ENCODE measurements at places on chromosomes 2 and 18. TPM values are rescaled to one million over a fixed set of nuclear protein-coding genes. Genes with fewer than 3 reads are reported as not detected.

The PLEKHH2 gene
- 31.6 TPM for total RNA-seq

The TLX2 gene
- not detected for total RNA-seq

DNA sequence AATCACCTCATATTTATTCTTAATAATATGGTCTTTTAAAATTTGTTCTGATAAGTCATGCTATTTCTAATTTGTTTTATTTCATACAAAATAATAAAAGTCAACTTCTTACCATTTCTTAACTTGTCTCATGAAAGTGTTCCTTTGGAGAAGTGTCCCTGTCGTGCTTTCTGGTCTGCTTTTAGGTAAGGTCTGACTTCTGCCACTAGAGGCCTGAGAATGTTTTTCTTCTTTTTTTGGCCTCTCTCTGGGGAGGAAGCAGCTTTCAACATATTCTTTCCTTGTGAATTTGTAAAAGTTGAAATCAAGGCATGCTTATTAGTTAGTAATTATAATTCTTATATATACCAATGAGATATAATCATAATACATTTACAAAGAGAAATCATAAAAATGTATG is 39.4 kb downstream of the MAP2 start:
- DNase-seq: no peak

DNA sequence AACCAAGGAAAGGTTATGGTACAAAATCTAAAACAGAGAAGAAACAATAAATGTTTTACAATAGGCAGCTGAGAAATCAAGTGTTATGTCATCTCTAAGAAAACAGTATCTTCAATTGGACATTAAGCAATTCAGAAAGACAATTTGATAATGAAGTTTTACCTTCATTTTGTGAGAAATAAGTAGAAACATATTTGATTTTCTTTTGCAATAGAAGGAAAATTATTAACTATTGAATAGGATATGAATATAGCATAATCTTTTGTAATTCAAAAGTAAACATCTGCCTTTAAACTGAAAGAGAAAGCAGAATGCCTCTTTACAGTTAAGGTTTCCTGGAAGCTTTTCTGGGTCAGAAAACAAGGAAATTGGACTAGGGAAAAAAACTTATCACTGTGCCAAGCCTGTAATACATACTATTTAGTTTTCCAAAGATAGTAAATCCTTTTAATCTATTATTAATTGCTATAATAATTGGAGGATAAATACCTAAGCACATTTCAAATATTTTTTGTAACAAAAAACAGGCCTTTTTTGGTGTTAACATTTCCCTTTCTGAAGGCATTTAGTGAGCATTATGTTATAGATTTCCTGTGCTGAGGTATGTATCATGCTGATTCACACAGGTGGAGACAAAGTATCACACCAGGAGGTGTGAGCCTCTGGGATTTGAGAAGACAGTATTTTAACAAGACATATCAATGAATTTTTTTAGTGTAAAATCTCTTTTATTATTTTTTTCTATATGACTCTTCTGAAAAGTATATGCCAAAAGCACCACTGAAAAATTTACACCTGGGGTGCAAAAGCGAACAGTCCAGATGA is 947.0 kb upstream of the CDH2 start:
- no peak for DNase-seq

GRCh38 chr18:26448714-26449159 is 99.6 kb downstream of the KCTD1 start:
- no peak for DNase-seq

- DNase-seq: no peak
These were observed 35.4 kb upstream of the REEP1 start for GRCh38 chr2:86372641-86373502.

DNA sequence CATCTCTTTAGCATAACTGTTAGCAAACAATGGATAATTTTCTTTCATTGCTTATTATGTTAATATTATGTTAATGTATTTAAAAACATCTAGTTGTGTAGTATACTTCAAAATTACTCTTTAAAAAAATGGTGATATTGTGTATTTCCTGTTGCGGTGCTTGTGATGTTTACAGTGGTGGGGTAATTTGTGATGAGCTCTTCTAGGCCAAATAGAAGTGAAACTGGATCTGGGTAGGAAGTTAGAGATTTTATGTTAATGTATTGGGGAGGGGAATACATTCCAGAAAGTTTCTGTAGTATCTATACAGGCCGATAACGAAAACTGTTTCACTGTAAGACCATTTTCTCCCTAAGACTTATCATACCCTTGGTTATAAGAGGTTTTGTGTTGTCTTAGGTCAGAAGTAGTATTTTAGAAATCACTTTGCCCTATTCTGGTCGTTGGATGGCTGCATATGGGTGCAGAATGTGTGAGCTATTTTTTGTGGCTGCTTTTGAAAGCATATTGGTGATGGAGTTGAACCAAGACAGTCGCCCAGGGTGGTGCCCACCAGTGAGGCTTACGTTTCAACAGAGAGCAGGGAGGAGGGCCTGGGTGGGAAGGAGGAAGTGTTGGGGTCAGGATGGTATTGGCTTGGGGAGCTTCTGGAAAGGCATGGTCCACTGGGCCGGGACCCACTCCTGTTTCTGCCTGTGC is 5.8 kb downstream of the TSHZ1 start:
- no peak for DNase-seq

GRCh38 chr2:134933732-134934131 is 15.1 kb downstream of the CCNT2 start:
- no peak for DNase-seq

- no peak for DNase-seq
These were observed 216.1 kb downstream of the ETAA1 start for GRCh38 chr2:67613227-67613626.

DNA sequence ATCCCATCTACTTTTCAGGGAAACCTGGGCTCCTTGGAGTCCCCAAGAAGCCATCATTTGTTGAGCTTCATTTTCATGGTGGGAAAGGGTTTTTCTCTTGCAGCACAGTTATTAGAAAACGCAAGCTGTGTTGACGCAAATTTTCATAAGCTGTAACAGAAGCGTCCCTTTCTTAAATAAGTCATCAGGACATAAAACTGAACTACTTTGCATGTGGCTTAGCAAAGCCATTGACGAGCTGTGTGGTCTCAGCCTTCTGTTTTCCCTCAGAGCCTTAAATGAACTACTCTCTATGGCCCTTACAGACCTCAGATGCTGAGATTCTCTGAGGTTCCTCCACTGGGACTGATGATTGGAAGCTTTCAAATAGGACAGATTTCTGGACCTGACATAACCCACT is 85.1 kb downstream of the ARL4C start:
- no peak for DNase-seq

DNA sequence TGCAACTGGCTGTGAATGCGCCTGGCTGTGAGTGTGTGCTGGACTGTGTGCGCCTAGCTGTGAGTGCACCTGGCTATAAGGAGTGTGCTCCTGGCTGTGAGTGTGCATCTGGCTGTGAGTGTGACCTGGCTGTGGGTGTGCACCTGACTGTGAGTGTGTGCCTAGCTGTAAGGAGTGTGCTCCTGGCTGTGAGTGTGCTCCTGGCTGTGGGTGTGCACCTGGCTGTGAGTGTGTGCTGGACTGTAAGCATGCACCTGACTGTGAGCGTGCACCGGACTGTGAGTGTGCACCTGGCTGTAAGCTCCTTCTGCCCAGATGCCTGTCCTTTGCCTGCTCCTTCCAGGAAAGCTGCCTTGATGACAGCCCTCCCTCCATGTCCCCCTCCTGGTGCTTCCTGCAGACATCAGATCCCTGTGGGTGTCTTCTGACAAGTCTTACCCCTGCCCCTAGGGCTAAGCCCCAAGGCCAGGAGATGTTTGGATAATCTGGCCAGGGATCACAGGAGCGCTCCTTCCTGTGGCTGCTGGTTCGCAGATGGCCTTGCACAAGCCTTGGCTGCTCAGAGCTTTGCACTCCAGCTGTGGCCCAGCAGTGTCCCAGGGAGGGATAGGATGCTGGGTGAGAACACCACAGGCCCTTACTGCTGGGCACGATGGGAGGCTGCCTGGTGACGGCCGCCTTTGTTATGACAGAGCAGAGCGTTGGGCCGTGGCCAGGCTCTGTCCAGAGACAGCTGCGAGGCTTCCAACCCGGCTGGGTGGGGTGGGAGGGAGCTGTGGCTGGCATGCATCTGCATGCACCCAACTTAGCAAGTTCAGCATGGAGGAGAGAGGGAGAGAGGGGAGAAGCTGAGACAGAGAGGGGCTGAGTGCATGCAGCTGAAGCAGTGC is 89.9 kb downstream of the GLI2 start:
- DNase-seq: peak; percentile 40

The ITGA4 gene
- total RNA-seq: 8.2 TPM

DNA sequence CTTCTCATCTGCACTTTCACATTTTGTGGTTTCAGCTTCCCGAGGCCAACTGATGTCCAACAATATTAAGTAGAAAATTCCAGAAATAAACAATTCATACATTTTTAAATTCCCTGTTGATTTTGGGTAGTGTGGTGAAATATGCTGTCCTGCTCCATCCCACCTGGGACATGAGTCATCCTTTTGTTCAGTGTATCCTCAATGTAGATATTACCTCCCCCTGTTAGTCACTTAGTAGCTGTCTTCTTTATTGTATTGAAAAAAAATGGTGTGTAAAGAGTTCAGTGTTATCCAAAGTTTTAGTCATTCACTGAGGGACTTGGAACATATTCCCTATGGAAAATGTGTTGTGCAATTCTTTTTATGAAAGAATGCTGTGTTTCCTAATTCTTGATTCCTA is 348.1 kb downstream of the SOCS6 start:
- DNase-seq: no peak

- no peak for DNase-seq
These were observed 1.3 kb upstream of the RSAD2 start for GRCh38 chr2:6876309-6876708.

The NR4A2 gene
- 2.1 TPM for total RNA-seq

GRCh38 chr2:58081000-58081399 is 34.4 kb downstream of the VRK2 start:
- DNase-seq: no peak

DNA sequence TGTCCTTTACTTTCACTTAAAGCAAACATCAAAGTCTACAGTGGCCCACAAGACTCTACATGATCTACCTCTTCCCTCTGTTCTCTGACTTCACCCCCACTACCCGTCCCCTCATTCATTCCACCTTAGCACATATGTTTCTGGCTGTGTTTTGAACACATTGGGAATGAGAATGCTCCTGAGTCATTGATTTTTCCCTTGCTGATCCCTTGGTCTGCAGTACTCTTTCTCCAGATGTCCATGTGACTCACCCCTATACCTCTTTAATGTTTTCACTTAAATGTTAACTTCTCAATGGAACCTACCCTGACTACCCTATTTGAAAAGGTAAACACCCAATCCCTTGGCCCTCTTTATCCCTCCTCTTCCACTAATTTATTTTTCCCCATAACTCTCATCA is 30.7 kb upstream of the FRZB start:
- no peak for DNase-seq

- no peak for DNase-seq
These were observed 69.0 kb upstream of the DLGAP1 start for GRCh38 chr18:4524096-4524495.

DNA sequence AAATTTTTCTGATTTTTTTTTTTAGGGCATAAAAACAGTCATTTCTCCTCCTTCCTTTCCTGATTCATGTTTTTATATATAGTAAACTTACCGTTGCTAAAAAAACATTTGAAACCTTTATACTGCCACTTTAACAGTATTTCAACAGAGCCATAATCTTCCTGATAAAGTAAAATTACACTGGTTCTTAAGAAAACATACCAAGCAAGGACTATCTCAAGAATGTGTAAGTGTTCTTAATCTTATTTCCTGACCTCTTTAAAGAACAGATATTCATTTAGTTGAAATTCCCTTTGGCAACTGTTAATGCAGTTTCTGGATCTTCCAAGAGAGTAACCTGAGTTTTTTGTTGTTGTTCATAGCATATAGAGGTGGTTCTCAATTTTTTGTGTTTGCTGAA is 26.6 kb upstream of the COLEC12 start:
- DNase-seq: no peak

GRCh38 chr2:235606004-235606715 is 112.3 kb downstream of the AGAP1 start:
- no peak for DNase-seq

GRCh38 chr2:178825183-178825582 is 18.0 kb upstream of the TTN start:
- no peak for DNase-seq

GRCh38 chr2:58137856-58138255 is 91.2 kb downstream of the VRK2 start:
- no peak for DNase-seq

- DNase-seq: no peak
These were observed 168.1 kb downstream of the TRIB2 start for GRCh38 chr2:12884713-12885282.

DNA sequence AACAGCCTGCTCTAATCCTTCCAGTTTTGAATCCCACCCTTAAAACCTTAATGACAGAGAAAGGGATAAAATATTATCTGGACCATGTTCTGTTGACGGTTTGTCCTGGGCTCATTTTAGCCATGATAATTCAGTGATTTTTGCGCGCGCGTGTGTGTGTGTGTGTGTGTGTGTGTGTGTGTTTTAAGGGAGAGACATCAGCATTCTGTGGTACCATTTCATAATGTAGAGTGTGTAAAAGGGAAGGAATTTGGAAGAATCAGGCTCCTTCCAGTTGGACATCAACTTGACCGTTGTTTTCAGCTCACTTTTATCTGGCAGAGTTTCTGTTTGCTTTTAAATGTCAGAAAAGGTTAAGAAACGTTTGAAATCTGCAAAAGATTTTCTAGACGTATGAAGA is 535.5 kb downstream of the TNS1 start:
- no peak for DNase-seq

The FRZB gene
- 9.1 TPM for total RNA-seq

DNA sequence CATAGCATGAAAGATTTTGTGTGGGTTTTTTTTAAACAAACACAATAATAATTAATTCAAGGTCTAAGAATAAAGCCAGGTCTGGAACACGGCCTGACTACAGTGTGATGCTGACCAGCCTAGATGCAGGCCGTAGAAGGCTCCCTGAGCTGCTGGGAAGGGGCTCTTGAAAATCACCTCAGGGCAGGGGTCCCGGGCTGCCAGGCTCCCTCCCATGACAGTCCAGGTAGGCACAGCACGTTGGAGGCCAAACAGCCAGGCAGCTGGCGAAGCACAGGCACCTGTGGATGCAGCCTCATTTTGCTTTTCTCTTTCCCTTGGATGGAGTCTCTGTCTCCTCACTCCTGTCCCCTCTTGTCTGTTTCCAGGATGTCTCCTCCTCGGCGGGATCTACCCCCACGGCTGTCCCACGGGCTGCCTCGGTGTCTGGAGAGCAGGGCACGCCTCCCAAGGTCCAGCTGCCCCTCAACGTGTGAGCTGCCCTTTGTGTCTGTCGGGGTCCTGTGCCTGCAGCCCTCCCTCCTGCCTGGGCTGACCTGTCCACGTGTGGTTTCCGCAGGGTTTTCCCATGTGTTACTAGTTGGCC is 194.5 kb downstream of the SEPTIN10 start:
- DNase-seq: no peak

Data from Peyer's patch (tissue), 4 donors.